HT1080 (cell line): ENCODE measurements at places on chromosomes 5 and 9.

DNA sequence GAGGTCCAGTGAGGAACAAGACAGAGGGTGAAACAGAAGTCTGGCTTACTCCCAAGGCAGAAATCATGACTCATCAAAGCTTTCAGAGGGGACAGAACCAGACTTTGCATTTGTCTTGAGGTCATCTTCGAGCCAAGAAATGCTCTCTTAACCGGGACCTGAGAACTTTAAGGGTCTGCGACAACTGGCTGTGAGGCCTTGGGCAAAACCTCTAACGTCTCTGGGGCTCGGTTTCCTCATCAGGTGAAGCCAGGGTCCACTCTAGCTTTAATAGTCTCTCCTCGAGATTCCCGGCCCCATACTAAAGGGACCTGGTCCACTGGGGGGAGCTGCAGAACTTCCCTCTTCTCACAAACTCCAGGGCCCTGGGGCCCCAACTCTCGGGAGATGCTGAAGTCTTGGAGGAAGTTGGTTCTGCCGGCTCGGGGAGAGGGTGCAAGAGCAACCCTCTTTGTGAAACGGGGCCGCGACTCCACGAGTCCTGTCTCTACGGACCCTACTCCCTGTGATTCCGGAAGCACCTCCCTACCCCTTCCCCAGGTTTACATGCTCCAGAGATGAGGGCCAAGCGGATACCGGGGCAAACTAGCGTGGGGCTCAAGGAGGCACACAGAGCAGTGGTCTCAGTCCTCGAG, 2.6 kb downstream of the GLIS3 start:
- DNase-seq: peak; percentile 90

- no peak for DNase-seq
These were observed 65.4 kb downstream of the PAX5 start for GRCh38 chr9:36968574-36969215.

DNA sequence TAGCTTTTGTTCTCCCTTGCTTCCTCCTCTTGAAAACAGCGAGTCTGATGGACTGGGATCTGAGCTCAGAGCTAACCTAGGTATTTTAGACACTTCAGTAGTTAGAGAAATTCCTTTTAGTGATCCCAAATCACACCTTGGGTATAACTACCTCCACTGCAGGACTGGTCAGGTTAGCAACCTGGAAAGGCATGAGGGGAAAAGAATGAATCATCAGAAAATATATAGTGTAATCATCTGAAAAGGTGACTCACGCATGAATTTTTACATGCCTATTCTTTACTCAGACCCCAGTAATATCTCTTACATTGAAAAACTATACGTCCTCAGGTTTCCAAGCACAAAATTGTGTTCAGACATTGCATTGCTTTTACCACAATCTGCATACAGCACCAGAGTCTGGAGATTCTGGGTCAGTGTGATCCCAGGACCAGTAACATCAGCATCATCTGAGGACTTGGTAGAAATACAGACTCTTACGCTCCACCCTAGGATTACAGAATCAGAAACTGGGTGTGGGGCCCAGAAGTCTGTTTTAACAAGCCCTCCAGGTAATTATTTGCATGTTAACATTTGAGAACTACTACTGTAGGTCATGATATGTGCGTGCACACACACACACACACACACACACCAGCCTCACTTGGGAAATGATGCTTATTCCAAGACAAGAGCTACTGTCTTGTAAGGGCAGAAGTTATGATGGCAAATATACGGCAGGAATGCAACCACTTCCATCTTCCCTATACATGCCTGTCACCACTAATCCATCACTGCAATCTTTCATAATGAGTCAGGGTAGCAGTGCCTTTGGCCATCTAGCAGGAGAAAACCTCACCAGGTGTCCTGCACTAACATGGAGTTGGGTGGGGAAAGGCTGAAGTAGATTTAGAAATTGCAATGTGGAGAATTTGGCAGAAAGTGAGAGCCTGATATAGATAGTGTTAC, 271.6 kb upstream of the MAP3K1 start:
- DNase-seq: peak; percentile 53

DNA sequence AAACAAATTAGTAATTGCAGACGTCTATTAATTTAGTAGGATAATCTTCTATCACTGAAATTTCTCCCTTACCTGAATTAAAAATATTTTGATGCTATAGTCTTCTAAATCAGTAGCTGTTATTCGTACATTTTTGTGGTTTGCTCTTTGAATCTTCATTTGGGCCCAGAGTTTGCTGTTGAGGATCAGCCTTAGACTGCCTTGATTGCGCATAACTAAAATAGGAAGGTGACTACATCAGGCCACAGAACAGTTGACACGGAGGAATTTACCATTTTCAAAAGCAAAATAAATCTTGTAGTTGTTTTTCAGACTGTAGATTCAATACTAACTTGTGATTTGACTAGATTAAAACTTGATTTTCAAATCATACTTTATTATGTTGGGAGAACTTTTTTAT, 11.8 kb upstream of the NADK2 start:
- DNase-seq: no peak

GRCh38 chr5:163758283-163758711, 252.9 kb downstream of the MAT2B start:
- no peak for DNase-seq

GRCh38 chr5:150637245-150638052, 3.0 kb upstream of the SYNPO start:
- peak; percentile 91 for DNase-seq
